ENCODE measurements at places on chromosomes 1 and 21. TPM values are rescaled to one million over a fixed set of nuclear protein-coding genes. Genes with fewer than 3 reads are reported as not detected.

DNA sequence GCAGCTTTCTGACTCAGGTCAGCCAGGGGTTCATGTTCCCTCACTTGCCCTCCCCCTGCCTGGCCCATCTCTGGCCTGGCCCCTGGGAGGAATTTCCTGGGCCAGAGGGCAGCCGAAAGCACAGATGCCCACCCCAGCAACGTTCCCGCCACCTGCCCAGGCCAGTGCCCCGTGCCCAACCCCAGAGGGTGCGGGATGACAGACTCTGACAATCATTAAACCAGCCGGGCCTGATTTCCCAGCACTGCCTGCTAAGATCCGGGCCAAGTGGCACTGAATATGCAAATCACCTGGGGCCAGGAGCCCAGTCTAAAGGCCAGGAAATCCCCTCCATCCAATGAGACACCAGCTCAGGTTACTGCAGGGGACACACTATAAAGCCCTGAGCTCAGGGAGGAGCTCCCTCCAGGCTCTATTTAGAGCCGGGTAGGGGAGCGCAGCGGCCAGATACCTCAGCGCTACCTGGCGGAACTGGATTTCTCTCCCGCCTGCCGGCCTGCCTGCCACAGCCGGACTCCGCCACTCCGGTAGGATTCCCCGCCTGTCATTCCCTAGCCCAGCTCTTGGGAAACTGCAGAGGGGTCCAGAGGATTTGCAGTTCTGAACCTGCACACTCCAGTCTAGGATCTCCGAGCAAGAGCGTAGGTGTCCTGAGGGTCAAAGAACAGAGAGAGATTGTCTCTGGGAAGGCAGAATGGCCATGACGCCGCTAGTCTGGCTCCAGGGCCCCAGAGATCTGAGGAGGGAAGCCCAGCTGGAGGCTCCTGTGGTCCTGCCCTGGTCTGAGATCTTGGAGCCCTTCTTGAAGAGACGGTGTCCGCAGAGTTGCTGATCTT, at the start of gene ELF3:
ELF3 (plus strand) TSS at position 408 of the 836 bp plus-strand sequence. CDS start 550 bp downstream, outside the sequence.
- peak within 1 kb of the TSS; percentile 61 for H3K4me3 ChIP-seq
- peak within 1 kb of the TSS; percentile 86 for H3K27ac ChIP-seq
- no peaks in the 10 kb centered on the region for H3K27me3 ChIP-seq
- H3K36me3 ChIP-seq: no peaks in the 10 kb centered on the region
- DNase-seq: peak; percentile 98

DNA sequence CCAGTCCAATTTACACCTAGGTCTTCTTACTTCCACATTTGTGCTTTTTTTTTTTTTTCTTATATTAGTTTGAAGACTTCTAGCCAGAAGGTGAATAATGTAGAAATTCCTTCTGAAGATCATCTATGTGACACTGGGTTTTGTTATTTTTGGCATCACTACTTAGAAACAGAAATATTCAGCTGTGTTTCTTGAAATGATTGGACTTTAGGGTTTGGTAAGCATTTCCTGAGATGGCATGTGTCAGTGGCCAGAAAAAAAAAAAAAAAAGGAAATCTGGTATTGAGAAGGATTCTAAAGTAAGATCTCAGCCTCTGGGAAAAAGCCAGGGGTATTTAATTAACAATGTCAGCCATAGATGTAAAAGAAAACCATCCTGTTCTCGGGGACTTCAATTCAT, 43.4 kb upstream of the LRRC8C start:
- peaks cover 5% of the 10 kb centered on the region for H3K36me3 ChIP-seq
- no peak overlapping the region for H3K27ac ChIP-seq
- no peaks in the 10 kb centered on the region for H3K27me3 ChIP-seq
- H3K4me3 ChIP-seq: no peak overlapping the region
- peaks cover 27% of the 10 kb centered on the region for H3K4me1 ChIP-seq
- DNase-seq: no peak

GRCh38 chr1:63987014-63987627, 213.3 kb downstream of the ROR1 start:
- H3K4me1 ChIP-seq: peaks cover 17% of the 10 kb centered on the region
- no peaks in the 10 kb centered on the region for H3K27me3 ChIP-seq
- no peak overlapping the region for H3K27ac ChIP-seq
- no peaks in the 10 kb centered on the region for H3K36me3 ChIP-seq
- H3K4me3 ChIP-seq: no peak overlapping the region

S100A5 gene
- total RNA-seq: not detected

DNA sequence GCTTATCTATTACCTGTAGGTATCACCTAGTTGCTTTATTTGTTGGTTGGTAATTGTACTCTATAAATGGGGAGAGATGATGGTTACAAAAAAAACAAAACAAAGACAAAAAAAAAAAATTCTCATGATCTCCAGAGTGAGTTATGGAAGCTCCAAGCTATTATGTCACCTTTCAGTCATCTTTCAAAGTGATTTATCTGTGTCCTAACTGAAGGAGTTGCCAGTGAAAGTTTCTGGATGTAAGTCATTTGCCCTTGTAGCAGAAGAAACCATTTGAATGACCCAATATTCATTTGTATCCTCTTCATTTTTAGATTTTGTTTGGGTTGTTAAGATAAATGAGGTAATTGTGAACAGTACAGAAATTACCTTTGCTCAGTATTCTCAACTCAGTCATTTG, 3.6 kb downstream of the SLC35F3 start:
- H3K4me1 ChIP-seq: peaks cover 10% of the 10 kb centered on the region
- H3K27ac ChIP-seq: no peak overlapping the region
- H3K36me3 ChIP-seq: peaks cover 3% of the 10 kb centered on the region
- H3K4me3 ChIP-seq: no peak overlapping the region
- peaks cover 40% of the 10 kb centered on the region for H3K27me3 ChIP-seq
- no peak for DNase-seq

- no peak overlapping the region for H3K4me3 ChIP-seq
- H3K4me1 ChIP-seq: peaks cover 12% of the 10 kb centered on the region
- H3K27ac ChIP-seq: no peak overlapping the region
- no peak for DNase-seq
- no peaks in the 10 kb centered on the region for H3K36me3 ChIP-seq
These were observed 212.0 kb upstream of the FAM78B start for GRCh38 chr1:166378805-166379204.

ARHGAP30 gene
- not detected for total RNA-seq

C1orf185 gene
- not detected for total RNA-seq

- peak; percentile 63 for DNase-seq
- H3K27me3 ChIP-seq: no peaks in the 10 kb centered on the region
- H3K27ac ChIP-seq: peak overlapping the region; percentile 98
These were observed 583 bp downstream of the MEF2D start for GRCh38 chr1:156499842-156500542.

CFAP74 gene
- total RNA-seq: not detected

LCE2C gene
- not detected for total RNA-seq

- DNase-seq: peak; percentile 11
- no peaks in the 10 kb centered on the region for H3K36me3 ChIP-seq
- H3K4me1 ChIP-seq: no peaks in the 10 kb centered on the region
- no peak overlapping the region for H3K27ac ChIP-seq
These were observed 9.3 kb downstream of the IFI44 start for GRCh38 chr1:78658901-78659300.

DNA sequence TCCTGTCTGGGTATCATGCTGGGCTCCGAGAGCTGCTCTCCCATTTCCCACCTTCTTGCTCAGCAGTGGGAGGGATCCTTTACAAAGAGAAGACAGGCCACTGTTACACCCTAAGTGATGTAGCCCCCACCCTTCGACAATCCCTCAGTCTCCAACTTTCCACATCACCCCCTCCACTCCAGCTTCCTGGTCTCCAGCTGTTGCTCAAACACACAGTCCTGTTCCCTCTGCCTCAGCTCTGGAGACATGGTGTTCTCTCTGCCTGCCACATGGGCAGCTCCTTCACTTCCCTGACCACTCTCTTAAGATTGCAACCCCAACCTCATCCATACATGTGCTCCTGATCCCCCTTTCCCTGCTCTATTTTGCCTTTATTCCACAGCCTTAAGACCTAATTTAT, 37.7 kb downstream of the SLC30A1 start:
- no peak for DNase-seq
- H3K27ac ChIP-seq: no peak overlapping the region
- no peaks in the 10 kb centered on the region for H3K4me1 ChIP-seq
- H3K27me3 ChIP-seq: no peaks in the 10 kb centered on the region
- H3K36me3 ChIP-seq: no peaks in the 10 kb centered on the region
- H3K4me3 ChIP-seq: no peak overlapping the region

SLC9C2 gene
- total RNA-seq: 1.1 TPM

ACOT11 gene
- 2.7 TPM for total RNA-seq
